ENCODE measurements at places on chromosomes 12 and 14. TPM values are rescaled to one million over a fixed set of nuclear protein-coding genes. Genes with fewer than 3 reads are reported as not detected.

PLXNC1 gene
- total RNA-seq, result 5.7 TPM

SLC6A12 gene
- 0.43 TPM for total RNA-seq

AQP6 gene
- not detected for total RNA-seq

COCH gene
- 0.75 TPM for total RNA-seq

ITGA7 gene
- total RNA-seq, result 4.1 TPM

SYNE3 gene
- total RNA-seq, result 37.3 TPM
